ENCODE measurements at places on chromosomes 3 and 15.
A peak's percentile ranks its signal among the peaks of the same experiment; 100 is the strongest.

- DNase-seq = no peak
These were observed 74.6 kb upstream of the TSC22D2 start for GRCh38 chr3:150333477-150333876.

- no peak for DNase-seq
These were observed 24.6 kb downstream of the ITGA11 start for GRCh38 chr15:68407141-68407885.

DNA sequence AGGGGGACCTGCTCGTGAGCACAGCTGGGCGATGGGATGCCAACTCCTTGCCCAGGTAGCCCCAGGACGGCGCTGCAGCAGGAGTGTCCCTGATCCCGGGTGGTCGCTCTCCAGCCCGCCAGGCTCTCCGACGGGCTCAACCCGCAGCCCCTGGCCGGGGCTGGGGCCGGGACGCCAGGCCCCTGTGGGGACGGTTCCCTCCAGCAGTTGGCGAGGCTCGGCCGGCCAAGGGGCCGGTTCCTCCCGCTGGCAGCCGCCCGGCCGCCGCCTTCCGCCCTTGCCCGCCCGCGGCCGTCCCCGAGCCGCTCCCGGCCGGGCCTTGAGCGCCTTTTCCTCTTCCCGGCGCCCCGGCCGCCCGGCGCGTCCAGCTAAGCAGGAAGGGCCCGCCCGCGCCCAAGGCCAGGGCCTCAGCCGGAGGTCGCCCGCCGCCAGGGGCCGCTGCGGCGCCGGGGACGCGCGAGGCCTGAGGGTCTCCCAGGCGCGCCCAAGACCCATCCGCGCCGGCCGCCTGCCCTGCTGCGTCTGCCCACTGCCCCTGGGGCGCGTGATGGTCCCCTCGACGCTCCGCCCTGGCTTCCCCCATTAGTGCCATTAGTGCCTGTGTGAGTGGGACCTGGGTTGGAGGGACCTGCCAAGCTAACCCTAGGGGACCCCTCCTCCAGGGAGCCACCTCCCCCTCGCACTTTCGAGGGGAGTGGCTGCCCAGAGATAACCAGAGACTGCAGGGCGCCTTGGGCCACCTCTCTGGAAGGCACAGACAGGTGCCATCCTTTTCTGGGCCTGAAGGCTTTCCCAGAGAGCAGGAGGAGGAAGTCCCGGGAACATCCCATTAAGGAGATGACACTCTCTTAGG lies 106.4 kb downstream of the FBLN2 start:
- no peak for DNase-seq

- no peak for DNase-seq
These were observed 115.5 kb downstream of the EBLN2 start for GRCh38 chr3:73176941-73177340.

DNA sequence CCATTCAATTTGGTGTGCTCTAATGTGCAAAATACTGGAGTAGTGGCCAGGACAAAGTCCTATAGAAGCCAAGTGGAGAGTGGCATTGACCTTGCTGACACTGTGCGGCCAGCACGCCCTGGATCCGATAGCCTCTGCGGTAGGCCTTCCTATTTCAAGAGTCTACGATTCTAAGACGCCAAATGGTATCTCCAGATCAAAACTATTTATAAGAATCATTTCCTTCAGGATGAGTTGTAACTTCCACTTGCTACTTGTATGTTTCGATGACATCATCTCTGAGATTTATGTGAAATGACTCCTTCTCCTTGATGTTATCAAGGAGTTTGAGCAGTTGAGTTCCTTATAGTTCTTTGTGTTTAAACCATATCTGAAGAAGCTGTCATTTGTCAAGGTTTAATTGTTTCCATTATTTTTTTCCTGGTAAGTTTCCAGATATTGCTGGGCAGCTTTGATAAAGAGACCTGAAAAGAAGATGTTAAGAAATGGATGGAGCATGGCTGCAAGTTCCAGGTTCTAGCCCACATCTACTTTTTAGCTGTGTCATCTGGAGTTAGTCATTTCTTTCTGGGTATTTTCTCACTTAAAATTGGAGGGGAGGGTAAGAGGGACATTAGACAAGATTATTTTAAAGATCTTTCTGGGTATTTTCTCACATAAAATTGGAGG lies 71.8 kb downstream of the TMEM44 start:
- no peak for DNase-seq

- DNase-seq = no peak
These were observed 6.2 kb upstream of the THRB start for GRCh38 chr3:24500806-24501205.

DNA sequence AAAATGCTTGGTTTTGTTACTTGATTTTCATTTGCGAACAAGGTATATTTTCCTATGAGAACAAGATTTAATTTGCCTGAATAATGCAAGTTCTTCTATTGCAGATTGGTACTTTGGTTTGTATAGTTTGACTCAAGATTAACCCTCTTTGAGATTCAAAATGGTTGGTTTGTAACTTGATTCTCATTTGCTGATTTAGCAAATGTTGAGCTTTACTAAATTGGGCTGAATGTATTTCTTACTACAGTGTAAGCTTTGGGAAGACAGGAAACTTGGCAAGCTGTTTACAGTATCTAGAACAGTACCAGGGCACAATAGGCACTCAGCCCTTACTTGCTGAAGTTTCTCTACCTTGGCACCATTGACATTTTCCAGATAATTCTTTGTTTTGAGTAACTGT lies 3.7 kb upstream of the SYNPR start:
- DNase-seq = no peak

DNA sequence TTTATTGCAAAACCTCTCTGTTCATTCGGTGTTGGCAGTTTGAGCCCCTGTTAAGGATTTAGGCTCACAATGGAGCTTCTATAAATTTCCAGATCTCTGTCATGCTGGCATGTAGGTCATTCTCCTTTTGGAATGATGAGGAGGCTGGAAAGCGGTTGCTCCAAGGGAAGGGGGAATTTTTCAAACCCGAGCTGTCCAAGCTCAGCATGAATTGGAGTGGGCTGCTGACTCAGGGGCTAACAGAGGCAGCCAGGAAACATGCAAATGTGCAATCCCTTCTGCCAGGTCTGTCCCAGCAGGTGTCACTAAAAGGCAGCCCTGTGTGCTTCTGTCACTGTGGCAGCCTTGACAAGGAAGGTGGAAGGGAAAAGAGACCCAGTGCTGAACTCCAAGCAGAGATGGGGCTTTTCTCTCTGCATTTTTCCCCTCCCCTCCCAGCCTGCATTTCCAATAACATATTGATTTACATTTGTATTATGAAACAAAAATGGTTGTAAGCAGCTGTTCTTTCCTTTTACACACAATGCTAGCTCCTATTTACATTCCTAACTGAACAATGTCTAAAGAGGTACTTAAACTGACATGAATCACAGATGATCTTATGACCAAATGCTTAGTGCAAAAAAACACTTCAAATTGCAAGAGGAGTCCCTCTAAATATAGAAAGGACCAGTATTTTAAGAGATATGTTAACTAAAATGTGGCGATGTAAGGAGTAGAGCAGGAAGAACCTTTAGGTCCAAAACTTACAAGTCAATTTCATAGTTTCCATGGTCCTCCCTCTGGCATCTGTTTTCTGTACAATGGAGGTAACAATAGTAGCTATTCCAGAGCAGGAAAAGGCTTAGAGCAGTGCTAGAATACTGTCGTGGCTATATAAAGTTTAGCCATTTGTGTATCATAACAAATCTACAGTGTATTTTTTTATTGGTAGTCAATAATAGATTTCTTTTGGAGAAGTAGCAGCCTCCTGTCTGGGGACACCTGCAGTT lies 84.5 kb upstream of the ATP10A start:
- no peak for DNase-seq

DNA sequence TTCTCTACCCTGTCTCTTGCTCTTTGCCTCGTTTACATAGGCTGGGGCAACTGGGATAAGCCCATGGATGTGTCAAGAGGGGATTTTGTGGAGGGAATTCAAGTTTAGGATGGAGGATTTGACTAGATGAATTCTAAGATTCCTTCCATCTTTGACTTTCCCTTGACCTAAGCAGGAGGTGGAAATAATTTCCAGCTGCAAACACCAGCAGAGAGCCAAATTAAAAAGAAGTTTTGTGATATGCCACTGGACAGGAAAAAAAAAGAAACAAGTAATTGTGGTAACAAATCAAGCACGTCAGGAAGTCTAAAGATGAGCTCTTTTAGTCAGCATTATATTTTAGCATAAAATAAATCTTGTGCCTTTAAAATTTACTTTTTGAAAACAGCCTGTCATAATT lies 49.8 kb downstream of the KCNMB2 start:
- DNase-seq = no peak

- DNase-seq = peak; percentile 55
These were observed 109.8 kb upstream of the RASGRP1 start for GRCh38 chr15:38674448-38674847.

DNA sequence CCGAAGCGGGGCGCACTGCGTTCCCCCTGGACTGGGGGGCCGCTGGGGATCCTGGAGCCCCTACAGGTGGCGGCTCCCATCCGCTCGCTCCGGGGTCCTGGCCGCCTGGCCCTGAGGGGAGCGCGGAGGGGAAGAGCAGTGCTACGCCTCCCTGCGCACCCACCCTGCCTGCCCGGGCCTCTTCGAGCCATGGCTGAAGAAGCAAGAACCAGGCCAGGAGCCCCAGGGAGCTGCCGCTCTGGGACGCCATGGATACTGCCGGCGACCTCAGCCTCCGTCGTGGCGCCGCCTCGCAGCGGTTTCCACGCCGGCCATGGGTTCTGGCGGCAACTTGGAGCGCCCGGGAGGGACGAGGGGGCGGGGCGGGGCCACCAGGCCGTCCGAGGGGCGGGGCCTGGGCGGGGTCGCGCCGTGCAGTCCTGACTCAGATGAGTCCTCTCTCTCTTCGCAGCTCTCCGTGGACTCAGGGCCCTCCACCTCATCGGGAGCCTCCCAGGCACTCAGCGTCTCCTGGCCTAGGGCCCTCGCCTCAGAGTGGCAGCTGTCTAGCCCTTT lies 50.9 kb downstream of the MYL3 start:
- DNase-seq = peak; percentile 74

DNA sequence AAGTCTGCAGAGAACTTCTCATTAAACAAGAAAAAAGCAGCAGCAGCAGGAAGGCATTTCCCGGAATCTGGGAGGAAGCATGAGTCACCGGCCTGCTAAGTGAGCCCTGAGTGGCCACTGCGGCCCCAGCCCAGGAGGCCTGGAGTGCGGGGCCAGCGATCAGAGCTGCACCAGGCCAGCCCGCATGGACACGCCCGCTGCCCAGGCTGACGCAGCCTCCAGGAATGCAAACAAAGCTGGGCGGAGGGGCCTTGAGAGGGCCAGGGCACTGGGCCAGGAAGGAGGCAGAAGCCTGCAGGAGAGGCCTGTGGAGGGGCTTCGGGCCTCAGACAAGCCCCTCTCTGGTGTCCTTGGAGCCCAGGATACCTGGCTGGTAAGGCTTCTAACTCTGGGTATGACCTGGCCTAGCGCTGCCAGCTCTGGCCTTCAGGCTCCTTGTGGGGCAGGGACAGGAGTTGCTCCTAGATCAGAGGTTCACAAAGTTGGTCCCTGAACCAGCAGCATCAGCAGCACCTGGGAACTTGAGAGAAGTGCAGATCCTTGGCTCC lies 101.2 kb downstream of the SMAD6 start:
- no peak for DNase-seq

GRCh38 chr15:100968050-100968966 lies 49.2 kb downstream of the LRRK1 start:
- no peak for DNase-seq

- no peak for DNase-seq
These were observed 107.1 kb upstream of the UBE2E2 start for GRCh38 chr3:23096041-23096440.

DNA sequence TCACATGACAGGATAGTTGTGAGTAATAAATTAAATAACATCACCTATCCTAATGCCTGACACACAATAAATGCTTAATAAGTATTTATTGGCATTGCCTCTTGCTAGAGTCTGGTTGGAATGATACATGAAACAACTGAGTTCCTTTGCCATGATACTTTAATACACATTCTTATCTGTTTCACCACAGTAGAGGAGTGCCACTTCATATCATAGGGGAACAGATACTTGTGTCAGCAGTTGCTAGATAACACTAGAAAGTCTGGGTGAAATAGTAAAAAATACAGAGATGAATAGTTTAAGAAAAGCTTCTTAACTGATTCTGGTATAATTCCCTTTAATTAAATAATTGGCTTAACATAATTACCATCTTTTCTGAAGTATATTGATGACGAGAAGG lies 380.0 kb upstream of the GOLIM4 start:
- DNase-seq = no peak

DNA sequence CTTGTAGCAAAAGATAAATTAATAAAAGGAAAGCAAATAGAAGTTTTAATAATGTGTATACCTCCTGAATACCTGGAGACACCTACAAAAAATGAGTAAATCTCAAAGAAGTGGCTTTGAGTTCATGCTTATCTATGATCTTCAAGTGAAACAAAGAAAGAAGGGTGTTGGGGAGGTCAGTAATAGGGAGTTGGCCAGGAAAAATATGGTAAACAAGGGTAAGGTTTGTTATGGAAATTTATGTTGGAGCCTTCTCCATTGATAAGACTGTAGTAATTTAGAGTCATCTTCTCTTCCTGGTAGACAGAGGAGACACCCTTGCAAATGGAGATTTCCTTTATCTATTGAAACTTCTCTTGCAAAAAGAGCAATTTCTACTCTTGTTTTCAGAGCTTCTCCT lies 6.6 kb upstream of the CCR8 start:
- no peak for DNase-seq

GRCh38 chr3:73056014-73056844 lies 5.2 kb upstream of the EBLN2 start:
- DNase-seq = peak; percentile 48

DNA sequence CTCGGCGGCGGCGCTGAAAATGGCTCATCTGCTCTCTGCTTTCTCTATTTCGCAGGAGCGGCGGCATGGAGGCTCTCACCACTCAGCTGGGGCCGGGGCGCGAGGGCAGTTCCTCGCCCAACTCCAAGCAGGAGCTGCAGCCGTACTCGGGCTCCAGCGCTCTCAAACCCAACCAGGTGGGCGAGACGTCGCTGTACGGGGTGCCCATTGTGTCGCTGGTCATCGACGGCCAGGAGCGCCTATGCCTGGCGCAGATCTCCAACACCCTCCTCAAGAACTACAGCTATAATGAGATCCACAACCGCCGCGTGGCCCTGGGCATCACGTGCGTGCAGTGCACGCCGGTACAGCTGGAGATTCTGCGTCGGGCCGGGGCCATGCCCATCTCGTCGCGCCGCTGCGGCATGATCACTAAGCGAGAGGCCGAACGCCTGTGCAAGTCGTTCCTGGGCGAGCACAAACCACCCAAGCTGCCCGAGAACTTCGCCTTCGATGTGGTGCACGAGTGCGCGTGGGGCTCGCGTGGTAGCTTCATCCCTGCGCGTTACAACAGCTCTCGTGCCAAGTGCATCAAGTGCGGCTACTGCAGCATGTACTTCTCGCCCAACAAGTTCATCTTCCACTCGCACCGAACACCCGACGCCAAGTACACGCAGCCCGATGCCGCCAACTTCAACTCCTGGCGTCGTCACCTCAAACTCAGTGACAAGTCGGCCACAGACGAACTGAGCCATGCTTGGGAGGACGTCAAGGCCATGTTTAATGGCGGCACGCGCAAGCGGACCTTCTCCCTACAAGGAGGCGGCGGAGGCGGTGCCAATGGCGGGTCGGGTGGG lies 790 bp downstream of the SKOR1 start:
- no peak for DNase-seq

- no peak for DNase-seq
These were observed 22.3 kb downstream of the OSBPL10 start for GRCh38 chr3:31958701-31959152.

GRCh38 chr15:31031471-31032067 lies 40.1 kb upstream of the MTMR10 start:
- DNase-seq = no peak

All from CD4-positive, alpha-beta T cell treated with Interferon alpha-2 for 1 hour (primary cell).